Foreskin keratinocyte (primary cell): ENCODE measurements at places on chromosomes 3 and 15. TPM values are rescaled to one million over a fixed set of nuclear protein-coding genes. Genes with fewer than 3 reads are reported as not detected.
A peak's percentile ranks its signal among the peaks of the same experiment; 100 is the strongest.

ZNF639 gene
- 34.3 and 38.5 TPM in 2 replicates for total RNA-seq

SLC9C1 gene
- not detected in 2 replicates for total RNA-seq

DNA sequence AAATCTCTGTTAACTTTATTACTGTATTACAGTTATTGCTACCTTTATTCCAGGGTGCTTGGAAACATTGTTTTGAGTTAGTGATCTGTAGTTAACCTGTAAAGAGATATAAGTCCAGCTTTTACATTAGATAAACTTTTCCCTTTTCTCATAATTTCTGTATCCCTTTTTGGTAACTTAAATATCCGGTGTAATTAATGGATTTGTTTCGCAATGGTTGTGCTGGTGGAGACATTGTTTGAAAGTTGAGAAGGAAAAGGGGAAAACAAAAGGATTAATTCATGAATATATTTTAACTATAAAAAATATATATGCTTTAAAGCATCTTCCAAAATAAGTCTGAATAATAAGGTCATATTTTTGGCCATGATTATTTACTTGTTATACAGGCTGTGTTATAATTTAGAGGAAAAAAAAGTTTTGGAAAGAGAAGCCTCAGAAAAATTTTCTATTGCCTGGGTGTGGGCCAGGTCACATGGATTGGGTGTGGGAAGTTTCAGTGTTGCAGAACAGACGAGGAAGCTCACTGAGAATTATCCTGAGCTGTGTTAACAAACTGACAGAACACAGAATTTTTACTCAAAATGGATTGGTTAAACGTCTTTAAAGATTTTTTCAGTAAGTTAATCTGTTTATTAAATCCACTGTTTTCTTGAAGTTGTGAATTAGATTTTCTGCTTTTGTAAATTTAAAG, 27.7 kb upstream of the IL20RB start:
- no peak for DNase-seq

DNA sequence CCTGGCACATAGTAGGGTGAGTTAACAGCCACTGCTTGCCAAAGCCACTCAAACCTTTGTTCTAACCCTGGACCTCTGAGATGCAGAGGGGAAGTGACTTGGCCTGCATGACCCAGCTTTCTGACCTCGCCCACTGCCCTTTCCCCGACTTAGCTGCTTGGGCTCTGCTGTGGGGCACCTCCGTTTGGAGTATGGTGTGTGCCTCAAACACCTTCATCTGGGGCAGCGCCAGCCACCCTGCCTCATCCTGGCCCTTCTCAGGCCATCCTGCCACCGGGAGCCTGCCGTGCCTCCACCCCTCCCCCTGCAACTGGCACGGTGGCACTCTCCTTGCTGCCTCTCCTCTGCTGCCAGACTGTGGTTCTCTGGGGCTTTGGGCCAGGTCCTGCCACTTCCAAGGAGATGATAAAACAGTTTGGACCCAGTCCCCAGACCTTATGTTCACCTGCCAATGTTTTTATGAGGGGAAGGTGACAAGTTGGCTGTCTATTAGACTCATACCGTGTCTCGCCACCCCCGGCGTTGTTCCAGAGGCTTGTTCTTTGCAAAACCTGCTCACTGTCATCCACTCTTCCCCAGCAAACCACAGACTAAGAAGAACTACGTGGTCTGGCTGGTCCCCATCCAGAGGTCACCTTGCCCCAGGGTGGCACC, 32.2 kb downstream of the SLC6A6 start:
- no peak for DNase-seq

- DNase-seq = peak; percentile 17
These were observed 751 bp upstream of the PLA2G4E start for GRCh38 chr15:42021593-42021992.

DNA sequence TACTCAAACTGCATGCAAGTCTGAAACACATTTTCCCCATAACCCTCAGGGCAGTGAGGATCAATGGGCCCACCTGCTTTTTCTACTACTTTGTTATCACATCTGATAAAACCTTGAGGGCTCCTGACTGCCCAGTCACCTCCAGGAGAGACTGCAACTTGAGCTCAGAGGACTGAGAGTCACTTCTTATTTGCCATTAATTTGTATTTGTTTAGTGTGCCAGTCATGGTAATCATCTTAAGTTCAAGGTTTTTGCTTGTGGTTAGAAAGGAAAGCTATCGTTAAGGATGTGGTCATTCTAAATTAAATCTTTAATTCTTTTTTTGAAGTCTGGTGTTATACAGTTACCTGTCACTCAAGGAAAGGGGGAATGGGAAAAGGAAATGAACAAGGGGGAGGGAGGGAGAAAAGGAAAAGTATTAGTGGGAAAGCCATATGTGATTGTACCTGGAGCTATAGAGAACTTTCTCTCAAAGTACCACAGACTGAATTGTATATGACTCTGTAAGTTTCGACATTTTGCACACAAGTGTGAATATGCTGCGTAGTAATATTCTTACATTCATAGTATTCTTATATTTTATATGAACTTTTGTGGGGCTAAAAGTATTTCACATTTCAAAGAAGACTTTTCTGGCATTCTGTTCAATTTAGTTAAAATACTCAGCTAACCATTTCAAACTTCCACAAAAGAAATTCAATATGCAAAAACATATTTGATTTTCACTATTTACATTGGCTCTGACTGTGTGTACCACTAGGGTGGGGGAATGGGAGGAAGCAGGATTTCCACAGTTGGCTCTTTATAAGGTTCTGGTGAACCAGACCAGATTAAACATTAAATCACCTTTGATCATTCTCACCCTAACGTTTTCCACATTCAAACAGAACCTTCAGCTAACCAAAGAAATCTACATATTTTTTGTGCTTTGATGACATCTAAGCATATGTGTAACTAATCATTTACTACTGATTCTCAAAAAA, 166.5 kb upstream of the ATP11B start:
- DNase-seq = no peak

GRCh38 chr3:30681649-30682211, 75.3 kb downstream of the TGFBR2 start:
- DNase-seq = no peak

ERICH6 gene
- total RNA-seq = not detected in 2 replicates

- peak; percentile 77 for DNase-seq
These were observed 16.3 kb downstream of the CSPG4 start for GRCh38 chr15:75696311-75696720.

HDC gene
- not detected in 2 replicates for total RNA-seq

SECISBP2L gene
- total RNA-seq = 11.9 and 12.4 TPM in 2 replicates

DNA sequence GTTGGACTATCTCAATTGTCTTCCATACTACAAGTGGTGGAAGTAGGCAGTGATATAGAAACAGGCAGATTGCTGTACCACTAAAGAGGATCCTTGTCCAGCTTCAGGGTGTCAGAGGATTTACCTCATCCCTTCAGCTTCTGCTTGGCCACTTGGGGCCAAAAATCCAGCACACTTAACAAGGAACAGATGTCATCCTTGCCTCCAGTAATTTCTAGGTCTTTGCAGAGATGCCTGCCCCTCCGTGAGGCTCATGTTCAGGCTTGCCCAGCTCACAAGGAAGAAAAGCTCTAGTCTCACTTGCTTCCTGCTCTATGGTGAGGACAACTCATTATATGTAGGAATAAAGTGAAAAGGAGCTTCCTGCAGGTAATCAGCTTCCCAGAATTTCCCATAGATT, 510.3 kb downstream of the EPHA3 start:
- peak; percentile 52 for DNase-seq

- peak; percentile 1 for DNase-seq
These were observed 619.3 kb downstream of the SI start for GRCh38 chr3:164458986-164459385.

- DNase-seq = no peak
These were observed 33.2 kb upstream of the LEKR1 start for GRCh38 chr3:156792945-156793344.
